Muscle of leg (tissue), 16 donors: ENCODE measurements at places on chromosomes 3 and 15. TPM values are rescaled to one million over a fixed set of nuclear protein-coding genes. Genes with fewer than 3 reads are reported as not detected.
A peak's percentile ranks its signal among the peaks of the same experiment; 100 is the strongest.

DNA sequence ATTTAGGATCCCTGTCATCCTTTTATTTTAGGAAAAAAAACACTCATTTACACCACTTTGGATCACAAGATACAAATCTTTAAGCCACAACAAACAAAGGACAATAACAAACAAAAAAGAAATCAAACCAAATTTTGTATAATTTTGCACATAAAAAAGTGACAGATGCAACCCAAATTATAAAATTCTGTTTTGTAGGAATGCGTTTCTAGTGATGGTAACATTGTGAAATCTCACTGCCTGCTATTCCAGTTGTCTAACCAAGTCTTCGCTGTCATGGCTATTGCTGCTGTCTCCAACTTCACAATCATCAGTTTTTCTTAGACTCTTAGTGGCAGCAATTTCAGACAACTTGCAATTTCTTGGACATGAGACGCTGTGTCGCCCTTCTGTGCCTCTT is 58.3 kb upstream of the ARL6 start:
- H3K36me3 ChIP-seq: no peaks in the 10 kb centered on the region
- no peaks in the 10 kb centered on the region for H3K4me1 ChIP-seq
- no peak for DNase-seq

ANKUB1 gene
- not detected for total RNA-seq

GPR27 gene
- 1.5 TPM for total RNA-seq

NPAP1 gene
- total RNA-seq: not detected

DNA sequence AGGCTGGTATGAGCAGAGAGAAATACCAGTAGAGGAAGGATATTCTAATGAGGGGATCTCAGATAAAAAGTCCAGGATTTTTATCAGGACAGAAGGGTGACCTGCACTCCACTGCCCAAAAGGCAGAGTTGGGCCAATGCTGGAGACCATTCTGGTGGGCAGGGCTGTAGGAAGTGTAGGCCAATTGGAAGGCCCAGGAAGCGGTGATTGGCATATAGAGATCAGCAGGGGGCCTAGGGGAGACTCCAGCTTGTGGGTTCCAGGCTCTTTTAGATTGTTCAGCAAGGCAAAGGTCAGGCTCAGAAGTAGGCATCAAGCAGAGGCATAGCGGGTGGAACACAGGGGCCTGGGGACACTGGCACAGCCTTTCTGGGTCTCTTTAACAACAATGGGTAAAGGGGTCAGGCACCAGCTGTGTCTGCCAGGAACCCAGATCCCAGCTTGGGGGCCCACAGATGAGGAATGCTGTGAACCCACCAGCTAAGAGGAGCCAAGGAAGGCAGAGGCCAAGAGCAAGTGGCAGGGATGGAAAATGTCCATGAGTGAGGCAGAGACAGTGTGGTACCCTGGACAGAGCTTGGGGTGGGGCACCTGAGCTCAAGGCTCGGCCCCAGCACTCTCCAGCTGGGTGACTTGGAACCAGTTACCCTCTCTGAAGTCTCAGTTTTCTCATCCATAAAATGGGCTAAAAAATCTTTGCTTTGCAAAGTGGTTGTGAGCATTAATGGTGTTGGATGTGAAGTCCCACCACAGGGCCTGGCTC is 27.0 kb upstream of the RASGRF1 start:
- no peaks in the 10 kb centered on the region for H3K4me1 ChIP-seq
- DNase-seq: no peak
- H3K36me3 ChIP-seq: no peaks in the 10 kb centered on the region
- peaks cover 9% of the 10 kb centered on the region for H3K27me3 ChIP-seq
- no peak overlapping the region for H3K4me3 ChIP-seq
- H3K27ac ChIP-seq: no peak overlapping the region

DNA sequence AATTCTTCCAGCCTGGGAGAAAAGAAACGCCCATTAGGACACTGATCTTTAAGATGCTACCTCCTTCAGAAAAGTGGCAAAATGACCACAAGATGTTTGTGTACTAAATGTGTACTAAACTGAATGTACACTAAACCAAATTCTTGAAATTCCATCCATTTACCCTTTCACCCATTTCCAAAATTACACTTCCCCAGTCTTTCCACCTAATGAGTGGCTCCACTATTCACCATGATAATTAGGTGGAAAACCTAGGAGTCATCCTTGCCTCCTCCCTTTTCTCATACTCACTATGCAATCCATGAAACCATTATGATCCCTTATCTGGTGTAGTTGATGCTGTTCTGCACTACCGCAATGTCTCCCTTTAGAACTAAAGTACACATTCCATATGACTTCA is 452.1 kb upstream of the THBS1 start:
- no peaks in the 10 kb centered on the region for H3K27me3 ChIP-seq
- H3K4me3 ChIP-seq: no peak overlapping the region
- DNase-seq: no peak
- no peaks in the 10 kb centered on the region for H3K36me3 ChIP-seq
- H3K4me1 ChIP-seq: peaks cover 5% of the 10 kb centered on the region
- H3K27ac ChIP-seq: no peak overlapping the region

DNA sequence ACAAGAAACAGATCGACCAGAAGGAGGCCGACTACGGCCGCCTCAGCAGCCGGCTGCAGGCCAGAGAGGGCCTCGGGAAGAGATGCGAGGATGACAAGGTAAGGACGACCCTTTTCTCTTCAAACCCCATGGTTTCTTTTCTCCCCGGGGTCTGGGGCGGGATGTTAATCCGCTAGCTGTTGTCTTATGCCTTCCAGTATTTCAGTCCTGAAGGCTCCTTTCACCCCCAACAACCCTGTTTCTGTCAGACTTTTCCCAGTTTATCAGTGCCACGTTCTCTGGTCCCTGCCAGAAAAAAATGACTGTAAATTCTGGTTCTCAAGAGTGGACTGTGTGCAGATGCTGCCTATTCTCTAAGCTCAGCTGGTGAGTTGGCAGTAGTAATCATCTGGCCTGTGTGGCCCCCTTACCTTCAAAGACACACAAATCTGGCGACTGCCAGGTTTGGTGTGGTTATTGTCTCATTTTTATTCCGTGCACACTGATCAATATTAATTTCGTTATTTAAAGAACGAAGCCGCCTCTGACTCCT is 806 bp downstream of the GOLM2 start:
- H3K4me3 ChIP-seq: peak overlapping the region; percentile 94
- DNase-seq: peak; percentile 35
- H3K4me1 ChIP-seq: peaks cover 3% of the 10 kb centered on the region
- H3K27me3 ChIP-seq: no peaks in the 10 kb centered on the region
- H3K27ac ChIP-seq: peak overlapping the region; percentile 100
- H3K36me3 ChIP-seq: peaks cover 8% of the 10 kb centered on the region

MAGI1 gene
- 14.1 TPM for total RNA-seq

DNA sequence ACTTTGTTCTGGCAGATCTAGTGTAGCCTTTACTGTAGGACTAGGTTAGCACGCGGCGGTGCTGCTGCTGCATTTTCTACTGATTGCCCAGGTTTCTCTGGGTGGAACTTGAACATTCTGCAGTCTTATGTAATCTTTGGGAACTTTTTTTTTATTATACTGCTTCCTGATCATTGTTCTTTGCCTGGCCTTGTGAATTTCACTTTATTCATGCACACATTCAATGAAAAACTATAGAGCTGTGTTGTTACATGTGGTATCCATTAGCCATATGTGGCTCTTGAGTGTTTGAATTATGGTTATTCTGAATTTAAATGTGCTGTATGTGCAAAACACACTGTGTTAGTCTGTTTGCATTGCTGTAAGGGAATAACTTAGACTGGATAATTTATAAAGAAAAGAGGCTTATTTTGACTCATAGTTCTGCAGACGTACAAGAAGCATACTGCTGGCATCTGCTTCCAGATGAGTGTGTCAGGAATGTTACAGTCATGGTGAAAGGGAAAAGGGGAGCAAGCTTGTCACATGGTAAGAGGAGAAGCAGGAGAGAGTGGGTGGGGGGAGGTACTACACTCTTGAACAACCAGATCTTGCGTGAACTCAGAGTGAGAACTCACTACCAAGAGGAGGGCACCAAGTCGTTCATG is 26.5 kb downstream of the MEF2A start:
- H3K4me1 ChIP-seq: no peaks in the 10 kb centered on the region
- no peaks in the 10 kb centered on the region for H3K27me3 ChIP-seq
- DNase-seq: no peak
- no peaks in the 10 kb centered on the region for H3K36me3 ChIP-seq

SKIC8 gene
- 53.8 TPM for total RNA-seq

CLDN16 gene
- not detected for total RNA-seq

GOLGA6D gene
- total RNA-seq: 0.09 TPM

NOP10 gene
- 149 TPM for total RNA-seq

DNA sequence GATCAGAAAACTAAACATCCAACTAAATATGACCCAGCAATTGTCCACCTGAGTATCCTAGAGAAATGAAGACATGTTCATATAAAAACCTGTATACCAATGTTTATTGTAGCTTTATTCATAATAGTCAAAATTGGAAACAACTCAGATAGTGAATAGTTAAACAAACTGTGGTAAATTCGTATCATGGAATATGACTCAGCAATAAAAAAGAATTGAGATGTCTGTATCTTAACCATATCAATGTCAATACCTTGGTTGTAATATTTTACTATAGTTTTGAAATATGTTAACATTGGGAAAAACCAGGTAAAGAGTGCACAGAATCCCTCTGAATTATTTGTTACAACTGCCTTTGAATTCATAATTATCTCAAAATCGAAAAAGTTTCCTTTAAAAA is 159.3 kb upstream of the GAP43 start:
- no peaks in the 10 kb centered on the region for H3K36me3 ChIP-seq
- no peak for DNase-seq
- no peaks in the 10 kb centered on the region for H3K27me3 ChIP-seq
- H3K27ac ChIP-seq: no peak overlapping the region
- H3K4me1 ChIP-seq: no peaks in the 10 kb centered on the region

- no peaks in the 10 kb centered on the region for H3K27me3 ChIP-seq
- H3K4me1 ChIP-seq: no peaks in the 10 kb centered on the region
- DNase-seq: no peak
- no peak overlapping the region for H3K27ac ChIP-seq
- H3K4me3 ChIP-seq: no peak overlapping the region
- H3K36me3 ChIP-seq: no peaks in the 10 kb centered on the region
Measured at GRCh38 chr15:38115121-38115520, 137.5 kb upstream of the SPRED1 start.

PRSS50 gene
- total RNA-seq: 0.09 TPM

DNA sequence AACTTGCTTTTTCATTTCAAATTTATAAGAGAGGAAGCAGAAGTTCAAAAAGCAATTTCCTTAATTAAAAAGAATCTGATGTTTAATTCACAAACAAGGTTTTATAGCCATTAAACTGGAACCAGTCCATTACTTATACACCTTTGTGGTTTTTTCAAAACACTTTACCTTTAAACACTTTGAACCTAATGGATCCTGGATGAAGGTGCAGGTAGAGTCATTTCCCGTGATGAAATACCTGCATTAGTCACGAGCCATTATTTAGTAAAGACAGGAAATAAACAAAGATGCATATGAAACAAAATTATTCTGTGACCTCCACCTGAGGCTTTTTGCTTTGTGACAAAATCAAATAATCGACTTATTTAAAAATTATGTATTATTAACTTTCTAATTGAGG is 341.7 kb upstream of the UBE2E2 start:
- H3K36me3 ChIP-seq: no peaks in the 10 kb centered on the region
- H3K27ac ChIP-seq: no peak overlapping the region
- H3K4me1 ChIP-seq: no peaks in the 10 kb centered on the region
- no peak overlapping the region for H3K4me3 ChIP-seq
- H3K27me3 ChIP-seq: no peaks in the 10 kb centered on the region

CTDSPL gene
- 30.5 TPM for total RNA-seq

DNA sequence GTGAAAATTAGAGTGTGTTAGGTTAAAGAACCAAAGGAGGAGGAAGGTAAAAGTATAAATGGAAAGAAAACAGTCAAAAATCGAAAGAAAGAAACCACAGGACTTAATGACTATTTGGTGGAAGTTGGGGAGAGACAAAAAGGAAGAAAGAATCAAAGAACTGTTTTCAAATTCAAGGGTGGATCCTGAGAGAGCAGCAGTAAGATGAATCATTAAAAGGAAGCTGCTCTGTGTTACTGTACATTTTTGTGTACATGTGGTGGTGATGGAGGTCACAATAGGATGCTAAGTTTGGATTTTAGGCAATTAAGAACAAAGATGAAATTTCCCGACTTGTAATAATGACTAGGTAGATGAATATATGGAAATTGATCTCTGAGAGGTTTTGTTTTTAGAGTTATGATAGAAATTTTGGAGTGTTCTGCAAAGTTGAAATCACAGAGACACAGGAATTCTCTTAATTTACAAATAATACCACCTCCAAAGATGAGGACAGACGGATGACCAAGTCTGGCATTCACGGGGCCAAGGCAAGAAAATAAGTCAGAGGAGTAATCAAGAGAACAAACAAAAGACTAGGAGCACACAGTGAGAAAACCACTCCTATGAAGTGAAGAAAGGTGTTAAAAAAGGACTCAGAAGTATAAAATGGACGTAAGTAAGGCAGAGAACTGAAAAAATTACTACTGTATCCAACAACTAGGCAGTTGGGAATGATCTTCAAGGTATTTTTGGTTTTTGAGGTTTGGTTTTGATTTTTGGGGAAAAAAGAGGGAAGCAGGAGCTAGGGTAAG is 7.1 kb downstream of the DHX36 start:
- H3K27me3 ChIP-seq: no peaks in the 10 kb centered on the region

SERPINI2 gene
- total RNA-seq: 0.04 TPM

TM4SF4 gene
- 0.09 TPM for total RNA-seq

TMEM207 gene
- total RNA-seq: not detected

DNA sequence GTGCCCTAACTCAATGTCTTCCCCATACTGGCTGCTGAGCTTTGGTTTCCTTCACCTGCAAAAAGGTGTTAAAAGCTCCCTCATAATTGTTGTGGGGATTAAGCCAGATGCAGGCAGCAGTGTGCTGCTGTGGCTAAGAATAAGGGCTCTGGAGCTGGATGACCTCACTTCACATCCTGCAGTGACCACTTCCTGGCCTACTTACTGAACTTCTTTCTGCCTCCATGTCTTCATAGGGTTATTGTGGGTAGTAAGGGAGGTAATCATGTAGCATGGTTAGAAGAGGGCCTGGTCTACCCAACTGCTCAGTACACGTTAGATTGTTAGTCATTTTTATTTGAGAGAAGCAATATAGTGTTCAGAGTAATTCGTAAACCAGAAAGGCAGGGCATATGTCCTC is 18.4 kb downstream of the GYG1 start:
- H3K36me3 ChIP-seq: peaks cover 40% of the 10 kb centered on the region
- H3K4me3 ChIP-seq: no peak overlapping the region
- no peak for DNase-seq
- no peaks in the 10 kb centered on the region for H3K27me3 ChIP-seq

GRCh38 chr3:42843713-42844411 is 31.8 kb downstream of the CYP8B1 start:
- H3K36me3 ChIP-seq: no peaks in the 10 kb centered on the region
- H3K4me3 ChIP-seq: no peak overlapping the region
- peak; percentile 74 for DNase-seq
- no peaks in the 10 kb centered on the region for H3K27me3 ChIP-seq
- H3K27ac ChIP-seq: no peak overlapping the region

GRCh38 chr3:195151402-195151801 is 119.6 kb downstream of the XXYLT1 start:
- peaks cover 2% of the 10 kb centered on the region for H3K27me3 ChIP-seq
- peak overlapping the region; percentile 83 for H3K27ac ChIP-seq
- no peak overlapping the region for H3K4me3 ChIP-seq
- peaks cover 3% of the 10 kb centered on the region for H3K36me3 ChIP-seq
- H3K4me1 ChIP-seq: peaks cover 67% of the 10 kb centered on the region
- no peak for DNase-seq

PYGO1 gene
- 15.6 TPM for total RNA-seq

MYEF2 gene
- 2.8 TPM for total RNA-seq
